ENCODE measurements at places on chromosomes 4 and X.

- DNase-seq = no peak
These were observed 854.4 kb upstream of the AGA start for GRCh38 chr4:178296669-178297068.

- DNase-seq = peak; percentile 77
These were observed at the start of gene GPC3 for GRCh38 chrX:133985164-133985966. GPC3 (minus strand) TSS chrX:133985594.

GRCh38 chrX:64894454-64895038 lies 81.7 kb downstream of the ZC4H2 start:
- DNase-seq = no peak

DNA sequence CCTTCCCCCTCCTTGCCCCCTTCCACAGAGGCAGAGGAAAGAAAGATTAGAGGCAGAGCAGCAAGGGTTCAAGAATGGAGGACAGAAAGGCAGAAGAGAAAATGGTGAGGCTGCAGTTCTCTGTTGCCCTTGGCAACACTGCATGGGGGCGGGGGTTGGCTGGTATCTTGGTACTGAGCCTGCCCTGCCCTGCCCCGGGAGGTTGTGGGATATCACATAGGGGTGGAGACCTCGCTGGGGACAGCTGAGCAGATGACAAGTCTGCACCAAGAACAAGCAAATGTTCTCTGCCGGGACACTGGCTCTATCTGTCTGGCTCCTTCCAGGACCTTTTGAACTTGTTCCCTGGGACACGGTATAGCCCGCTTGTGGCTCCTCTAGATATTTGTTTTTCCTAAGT lies 39.8 kb downstream of the NHS start:
- DNase-seq = peak; percentile 42

DNA sequence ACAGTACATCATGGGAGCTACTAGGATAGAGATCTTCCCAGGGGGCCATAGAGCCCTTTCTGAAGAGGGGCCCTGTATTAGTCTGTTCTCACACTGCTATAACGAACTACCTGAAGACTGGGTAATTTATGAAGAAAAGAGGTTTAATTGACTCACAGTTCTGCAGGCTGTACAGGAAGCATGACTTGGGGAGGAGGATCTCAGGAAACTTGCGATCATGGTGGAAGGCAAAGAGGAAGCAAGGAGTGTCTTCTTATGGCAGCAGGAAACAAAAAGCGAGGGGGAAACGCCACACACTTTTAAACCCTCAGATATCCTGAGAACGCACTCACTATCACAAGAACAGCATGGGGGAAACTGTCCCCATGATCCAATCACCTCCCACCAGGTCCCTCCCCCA lies 4.2 kb upstream of the SLC9A6 start:
- DNase-seq = no peak

DNA sequence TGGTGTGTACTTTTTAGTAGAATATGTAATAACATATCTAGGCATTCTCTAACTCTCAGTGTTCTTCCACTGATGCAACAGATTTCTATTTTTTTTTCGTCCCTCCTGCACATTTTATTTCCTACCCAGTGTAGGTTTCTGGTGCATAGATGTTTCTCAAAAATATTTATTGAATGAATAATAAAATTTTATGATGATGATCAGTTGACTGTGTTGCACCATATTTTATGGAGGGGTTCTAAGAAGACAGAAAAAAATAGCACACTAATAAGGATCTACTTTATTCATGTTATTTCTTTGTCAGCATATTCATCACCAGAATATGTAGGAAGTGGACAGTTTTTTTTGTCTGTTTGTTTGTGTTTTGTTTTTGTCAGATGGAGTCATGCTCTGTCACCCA lies 2529.3 kb downstream of the ARAP2 start:
- no peak for DNase-seq

GRCh38 chr4:71752383-71753042 lies 31.4 kb downstream of the GC start:
- DNase-seq = no peak

- DNase-seq = peak; percentile 19
These were observed 31.3 kb upstream of the SORCS2 start for GRCh38 chr4:7160951-7161440.

DNA sequence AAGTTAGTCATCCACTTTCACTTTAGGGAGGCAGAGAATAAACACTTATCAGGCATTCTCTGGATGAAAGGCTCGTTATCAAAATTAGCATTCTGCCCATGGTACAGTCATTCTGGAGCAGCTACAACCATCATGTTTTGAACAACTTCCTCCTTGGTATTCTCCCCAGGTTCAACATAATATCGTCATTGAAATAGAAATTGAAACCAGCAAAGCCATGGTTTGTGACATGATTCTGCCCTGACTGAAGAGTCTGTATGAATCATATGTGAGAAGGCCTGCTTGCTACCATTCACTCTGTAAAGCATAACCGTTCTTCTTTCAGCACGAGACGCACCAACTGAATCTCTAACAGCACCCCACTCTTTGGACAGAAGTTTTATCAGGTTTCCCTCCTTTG lies 127.5 kb upstream of the RADX start:
- no peak for DNase-seq

GRCh38 chrX:54208531-54208930 lies 25.5 kb upstream of the FAM120C start:
- DNase-seq = no peak

- DNase-seq = no peak
These were observed 2.0 kb upstream of the ZNF185 start for GRCh38 chrX:152895724-152896420.

GRCh38 chrX:7059214-7059838 lies 88.2 kb upstream of the STS start:
- no peak for DNase-seq

DNA sequence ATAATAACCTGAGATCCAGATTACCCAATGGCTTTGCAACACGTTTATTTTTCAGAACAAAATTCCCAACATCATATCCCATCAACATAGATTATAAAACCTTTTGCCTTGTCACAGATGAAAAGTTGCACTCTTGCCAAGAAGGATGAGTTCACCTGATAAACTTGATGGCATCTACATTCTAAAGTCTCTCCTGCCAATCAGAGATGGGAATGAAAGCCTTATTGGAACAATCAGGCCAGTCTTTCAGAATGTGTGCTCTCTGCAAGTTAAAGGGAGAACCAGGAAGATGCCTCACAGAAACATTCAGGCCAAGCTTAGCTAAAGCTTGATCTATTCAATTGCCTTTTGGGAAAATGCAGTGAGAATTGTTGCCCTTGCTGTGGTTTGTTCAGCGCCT lies 1.3 kb downstream of the LPAR4 start:
- DNase-seq = no peak

DNA sequence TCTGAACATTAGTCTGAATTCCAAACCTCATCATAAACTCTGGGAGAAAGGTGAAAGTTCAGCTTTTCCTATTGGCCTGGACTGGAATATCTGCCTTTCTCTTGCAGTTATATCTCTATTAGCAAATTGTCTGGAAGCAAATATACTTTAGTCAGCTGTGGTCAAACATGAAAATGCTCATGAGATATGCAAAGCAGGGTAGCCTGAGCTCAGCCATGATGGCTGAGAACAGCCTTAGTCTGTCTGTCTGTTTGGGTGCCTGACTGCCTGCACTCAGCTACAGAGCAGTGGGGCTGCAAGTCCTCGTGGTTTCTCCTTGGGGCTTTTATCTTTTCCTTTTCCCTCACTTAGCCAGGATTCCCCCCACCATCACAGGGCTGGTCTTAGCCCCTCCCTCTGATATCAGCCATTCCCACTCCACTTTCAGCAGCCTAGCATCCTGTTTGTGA lies 19.5 kb upstream of the PGRMC2 start:
- no peak for DNase-seq

DNA sequence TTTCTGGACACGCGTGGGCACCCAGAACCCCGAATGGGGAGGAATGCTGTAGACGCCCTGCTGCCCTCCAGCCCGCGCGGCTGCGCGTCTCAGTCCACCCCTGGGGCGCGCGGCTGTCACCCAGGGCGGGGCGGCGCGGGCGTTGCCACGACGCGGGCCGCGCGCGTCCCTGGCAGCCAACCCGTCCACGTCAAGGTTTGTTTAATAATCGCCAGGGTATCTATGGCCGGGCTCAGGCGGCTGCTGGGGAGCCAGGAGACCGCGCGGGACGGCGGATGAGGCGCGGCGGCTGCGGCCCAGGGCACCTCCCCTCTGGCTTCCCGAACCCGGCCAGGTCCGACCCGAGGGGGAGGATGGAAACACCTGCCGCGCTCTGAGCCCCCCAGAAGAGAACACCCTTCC lies at the start of gene SPATA18:
TSS of gene SPATA18 (plus strand) at position 92 of the 402 bp plus-strand sequence. CDS start 401 bp downstream, outside the sequence.
- DNase-seq = peak; percentile 69

DNA sequence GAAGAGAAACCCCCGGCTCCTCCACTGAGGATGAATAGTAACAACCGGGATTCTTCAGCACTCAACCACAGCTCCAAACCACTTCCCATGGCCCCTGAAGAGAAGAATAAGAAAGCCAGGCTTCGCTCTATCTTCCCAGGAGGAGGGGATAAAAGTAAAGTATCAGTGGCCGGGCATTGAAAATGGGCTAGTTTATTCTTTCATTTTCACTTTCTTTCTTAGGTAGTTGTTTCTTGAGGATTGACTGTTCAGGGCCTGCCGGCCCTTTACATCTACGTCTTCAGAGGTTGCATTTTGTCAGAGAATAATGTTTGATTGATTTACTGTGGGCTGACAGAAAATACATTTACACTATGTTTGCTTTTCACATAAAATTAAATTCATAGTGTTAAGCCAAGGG lies 27.1 kb downstream of the PAK3 start:
- no peak for DNase-seq

DNA sequence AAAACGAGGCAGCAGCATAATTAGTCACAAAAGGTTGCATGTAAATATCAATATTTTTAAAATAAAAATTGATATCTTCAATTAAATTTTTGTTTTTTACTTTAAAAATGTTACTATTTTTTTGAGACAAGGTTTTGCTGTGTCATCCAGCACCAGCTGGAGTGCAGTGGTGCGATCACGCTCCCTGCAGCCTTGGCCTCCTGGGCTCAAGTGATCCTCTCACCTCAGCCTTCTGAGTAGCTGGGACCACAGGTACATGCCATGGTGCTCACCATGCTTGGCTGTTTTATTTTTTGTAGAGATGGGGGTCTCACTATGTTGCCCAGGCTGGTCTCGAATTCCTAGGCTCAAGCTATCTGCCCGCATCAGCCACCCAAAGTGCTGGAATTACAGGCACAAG lies 96.8 kb upstream of the FRAS1 start:
- DNase-seq = no peak

GRCh38 chrX:16771483-16772398 lies 14.5 kb upstream of the TXLNG start:
- DNase-seq = no peak

- DNase-seq = no peak
These were observed 856.4 kb upstream of the INTU start for GRCh38 chr4:126776361-126776760.

DNA sequence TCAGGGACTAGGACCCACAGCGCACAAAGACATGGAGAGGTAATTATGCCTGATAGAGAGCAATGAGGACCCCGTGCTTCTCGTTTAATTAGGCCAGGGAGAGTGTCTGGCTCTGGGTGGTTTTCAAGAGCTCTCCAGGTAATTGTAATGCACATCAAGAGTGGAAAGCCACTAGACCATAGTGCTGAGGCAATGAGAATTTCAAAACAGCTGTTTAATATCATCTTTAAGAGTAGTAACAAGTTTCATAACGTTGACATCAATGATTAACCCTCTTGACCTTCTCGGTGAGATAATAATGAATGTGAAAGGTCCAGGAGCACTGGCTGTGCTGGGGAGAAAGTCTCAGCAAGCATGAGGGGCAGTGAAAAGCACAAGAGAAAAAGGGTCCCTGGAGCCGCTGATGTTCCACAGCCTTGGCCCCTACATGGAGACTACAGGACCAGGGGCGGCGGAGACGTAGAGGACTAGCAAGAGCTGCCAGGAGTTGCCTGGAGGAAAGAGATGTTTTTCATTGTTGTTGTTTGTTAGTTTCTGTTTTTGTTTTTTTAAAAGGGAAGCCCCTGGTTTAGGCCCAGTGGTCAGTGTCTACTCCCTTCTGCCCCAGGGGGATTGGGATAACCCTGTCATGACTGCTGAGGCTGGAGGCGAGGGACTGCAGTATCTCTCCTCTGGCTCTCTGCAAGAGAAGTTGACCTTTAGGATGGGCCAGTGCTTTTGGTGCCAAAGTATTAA lies 14.8 kb upstream of the CXCR3 start:
- no peak for DNase-seq

GRCh38 chr4:108466936-108467902 lies 153.2 kb upstream of the RPL34 start:
- no peak for DNase-seq

DNA sequence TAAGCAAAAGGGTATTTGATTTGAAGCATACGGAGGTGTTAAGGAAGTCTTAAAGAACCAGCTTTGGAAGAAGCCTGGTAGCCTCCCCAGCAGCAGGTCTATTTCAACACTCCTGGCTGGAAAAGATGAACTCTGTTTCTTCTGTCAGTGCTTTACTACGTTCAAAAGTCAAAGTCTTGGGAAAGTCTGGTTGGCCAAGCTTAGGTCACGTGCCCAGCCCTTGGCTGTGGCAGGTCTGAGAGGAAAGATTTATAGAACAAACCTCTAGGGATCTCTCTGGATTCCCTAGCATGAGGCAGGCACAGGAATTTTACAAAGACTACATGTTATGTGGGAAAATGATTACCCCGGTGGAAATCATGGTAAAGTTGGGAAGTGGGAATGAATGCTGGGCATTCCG lies 8.6 kb upstream of the ARHGAP10 start:
- no peak for DNase-seq

- DNase-seq = no peak
These were observed 46.1 kb downstream of the SLIT2 start for GRCh38 chr4:20297783-20298182.

GRCh38 chr4:175297965-175298565 lies 379.9 kb downstream of the ADAM29 start:
- DNase-seq = no peak

DNA sequence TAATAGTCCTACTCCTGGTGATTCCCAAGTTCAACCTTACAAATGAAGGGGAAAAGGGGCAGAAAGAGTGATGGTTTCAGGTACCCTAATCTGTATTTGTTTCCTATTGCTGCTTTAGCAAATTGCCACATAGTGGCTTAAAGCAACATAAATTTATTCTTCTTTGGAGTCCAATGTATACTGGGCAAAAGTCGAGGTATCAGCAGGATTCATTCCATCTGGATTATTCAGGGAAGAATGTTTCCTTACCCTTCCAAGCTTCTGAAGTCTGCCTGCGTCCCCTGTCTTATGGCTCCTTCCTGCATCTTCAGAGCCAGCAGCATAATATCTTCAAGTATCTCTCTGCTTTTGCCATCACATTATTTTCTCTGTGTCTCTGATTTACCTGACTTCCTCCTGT lies 10.3 kb upstream of the BST1 start:
- no peak for DNase-seq
